ENCODE measurements at places on chromosomes 5 and 9.

- DNase-seq = no peak
Observed at GRCh38 chr9:78685471-78685870, 388.5 kb downstream of the PSAT1 start.

- no peak for DNase-seq
Observed at GRCh38 chr5:147639321-147639720, 129.5 kb upstream of the DPYSL3 start.

- DNase-seq = peak; percentile 95
Observed at GRCh38 chr5:76372323-76373054, 30.6 kb upstream of the IQGAP2 start.

DNA sequence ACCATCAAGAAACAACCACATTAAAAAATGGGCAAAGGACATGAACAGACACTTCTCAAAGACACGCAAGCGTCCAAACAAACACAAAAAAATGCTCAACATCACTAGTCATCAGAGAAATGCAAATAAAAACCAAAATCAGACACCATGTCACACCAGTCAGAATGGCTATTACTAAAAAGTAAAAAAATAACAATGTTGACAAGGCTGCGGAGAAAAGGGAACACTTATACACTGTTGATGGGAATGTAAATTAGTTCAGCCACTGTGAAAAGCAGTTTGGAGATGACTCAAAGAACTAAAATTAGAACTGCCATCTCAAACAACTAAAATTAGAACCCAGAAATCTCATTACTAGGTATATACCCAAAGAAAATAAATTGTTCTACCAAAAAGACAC is 80.4 kb downstream of the CAAP1 start:
- no peak for DNase-seq

DNA sequence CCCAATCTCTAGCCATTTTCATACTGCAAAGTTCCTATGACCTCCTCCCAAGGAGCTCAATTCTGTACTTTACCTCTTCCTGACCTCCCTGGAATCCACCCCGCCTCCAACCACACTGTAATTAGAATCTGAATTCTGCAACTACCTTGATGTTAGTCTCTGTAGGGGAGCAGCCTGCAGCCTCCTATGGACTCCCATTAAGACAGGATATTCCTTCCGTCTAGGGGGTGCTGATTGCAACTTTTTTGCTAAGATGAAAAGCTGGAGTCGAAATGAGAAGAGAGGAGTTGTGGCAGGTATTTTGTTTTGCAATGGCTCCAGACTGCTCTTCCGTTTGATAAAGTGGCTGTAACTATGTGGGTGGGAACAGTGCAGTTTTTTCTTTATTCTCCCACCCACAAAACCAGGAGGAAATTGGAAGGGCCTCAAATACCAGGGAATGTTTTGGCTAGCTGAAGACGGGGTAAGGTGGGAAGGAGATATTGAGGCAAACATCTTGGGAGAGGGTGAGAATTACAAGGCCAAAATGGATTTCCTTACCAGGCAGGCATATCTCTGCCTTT is 23.8 kb downstream of the ANXA2R start:
- no peak for DNase-seq

DNA sequence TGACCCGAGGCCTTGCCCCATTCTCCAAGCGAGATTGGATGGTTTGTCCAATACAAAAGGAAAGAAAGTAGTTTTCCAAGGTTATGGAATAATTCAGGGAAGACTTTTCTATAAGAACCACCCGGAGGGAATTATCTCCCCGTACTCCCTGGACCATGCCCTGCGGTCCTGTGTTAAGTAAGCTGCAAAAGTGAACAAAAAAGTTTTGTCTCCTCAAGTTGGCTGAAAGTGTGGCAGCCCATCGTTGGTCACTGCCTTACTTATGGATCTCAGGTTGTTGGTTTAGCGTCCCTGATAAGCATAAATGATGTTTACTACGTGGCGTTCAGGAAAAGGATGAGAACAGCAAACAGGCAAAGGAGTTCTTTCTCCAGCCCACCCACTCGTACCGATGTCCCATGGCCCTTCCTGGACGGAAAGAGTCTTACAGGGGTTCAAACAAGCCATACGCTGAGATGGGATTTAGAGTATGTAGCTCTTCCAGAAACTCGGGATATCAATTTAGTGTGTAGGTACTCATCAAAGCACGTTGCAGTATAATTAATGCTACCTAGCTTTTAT is 413 bp upstream of the AUH start:
- DNase-seq = no peak

DNA sequence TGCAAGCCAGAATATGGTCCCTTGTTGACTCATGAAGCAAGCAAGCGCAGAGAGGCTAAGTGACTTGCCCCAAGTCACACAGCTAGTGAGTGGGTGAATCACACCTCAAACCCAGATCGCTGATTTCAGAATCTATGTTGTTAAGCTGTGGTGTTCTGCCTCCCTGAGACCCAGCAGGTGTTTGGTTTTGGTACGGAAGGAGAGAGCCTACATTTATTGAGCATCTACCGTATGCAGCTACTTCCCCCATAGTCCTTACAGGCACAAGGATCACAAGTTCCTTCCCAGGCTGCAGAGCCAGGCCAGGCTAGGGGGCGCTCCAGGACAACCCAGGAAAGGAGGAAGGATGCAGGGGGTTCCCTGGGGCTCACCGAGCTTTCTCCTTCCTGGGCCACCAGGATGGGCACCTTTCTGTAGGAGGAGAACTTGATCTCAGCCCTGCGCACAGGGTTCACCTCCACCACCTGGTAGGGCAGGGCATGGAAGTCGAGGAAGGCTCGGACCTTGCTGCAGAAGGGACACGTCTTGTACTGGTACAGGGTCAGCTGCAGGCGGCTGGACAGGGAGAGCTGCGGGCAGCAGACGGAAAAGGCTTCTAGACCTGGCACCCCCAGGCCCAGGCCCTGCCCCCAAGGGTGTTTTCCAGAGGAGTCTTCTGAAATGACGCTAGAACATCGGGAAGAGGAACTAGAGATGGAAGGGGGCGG is 2.5 kb downstream of the PTGES2 start:
- DNase-seq = peak; percentile 48

DNA sequence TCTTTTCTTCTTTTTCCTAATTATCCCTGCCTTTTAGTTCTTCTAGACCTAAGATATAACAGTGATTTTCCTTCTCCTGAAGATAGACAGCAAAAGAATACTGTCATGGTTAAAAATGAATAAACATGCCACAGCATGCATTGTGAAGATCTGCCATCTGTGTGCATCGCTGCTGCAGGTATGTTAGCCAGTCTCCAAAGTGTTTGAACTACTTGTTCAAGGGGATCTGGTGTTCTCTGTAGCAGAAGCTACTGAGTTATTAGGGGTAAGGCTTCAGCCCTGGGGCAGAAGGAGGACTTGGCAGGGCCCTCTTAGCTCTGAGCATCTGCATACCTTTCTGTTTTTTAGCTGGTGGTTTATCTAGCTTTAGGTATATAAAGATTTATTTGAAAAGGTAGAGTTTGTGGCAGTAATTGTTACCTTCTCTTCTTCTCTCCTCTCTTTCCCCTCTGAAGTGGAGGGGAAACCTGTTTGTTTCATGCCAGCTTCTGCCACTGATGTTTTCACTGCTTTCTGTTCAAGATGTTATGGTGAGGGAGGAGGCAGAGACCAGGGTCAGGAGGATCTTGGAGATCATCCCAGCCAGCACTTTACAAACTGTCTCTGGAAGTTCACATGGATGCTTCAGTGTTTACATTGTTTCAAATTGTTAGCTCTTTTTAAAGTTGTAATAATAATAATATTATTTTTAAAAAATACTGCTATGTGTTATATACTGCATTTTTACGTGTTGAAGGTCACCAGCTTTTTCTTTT is 25.2 kb downstream of the GALNT10 start:
- DNase-seq = peak; percentile 54

GRCh38 chr5:116035123-116035522 is 2.9 kb downstream of the ARL14EPL start:
- DNase-seq = no peak

DNA sequence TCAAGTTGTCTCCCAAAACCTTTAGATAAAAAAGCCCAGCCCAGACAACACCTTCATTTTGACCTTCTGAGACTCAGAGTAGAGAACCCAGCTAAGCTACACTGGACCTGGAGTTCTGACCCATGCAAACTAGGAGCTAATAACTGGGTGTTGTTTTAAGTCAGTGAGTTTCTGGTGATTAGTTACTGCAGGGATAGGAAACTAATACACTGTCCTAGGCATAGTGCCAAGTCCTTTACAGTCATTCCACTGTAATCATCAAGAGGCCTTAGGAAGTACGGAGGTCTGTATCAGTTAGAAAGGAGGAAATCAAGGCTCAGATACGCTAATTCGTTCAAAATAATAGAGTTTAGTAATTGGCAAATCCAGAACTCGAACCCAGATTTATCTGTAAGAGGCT is 197.9 kb downstream of the KCTD16 start:
- DNase-seq = peak; percentile 60

Measured in EH (cell line).